T-cell (primary cell): ENCODE measurements at places on chromosomes 5 and 9. TPM values are rescaled to one million over a fixed set of nuclear protein-coding genes. Genes with fewer than 3 reads are reported as not detected.
A peak's percentile ranks its signal among the peaks of the same experiment; 100 is the strongest.

Gene GARIN3
- total RNA-seq, result not detected

Gene OTP
- total RNA-seq, result not detected

- no peaks in the 10 kb centered on the region for H3K36me3 ChIP-seq
- DNase-seq, result no peak
- no peak overlapping the region for H3K27ac ChIP-seq
- H3K4me3 ChIP-seq, result no peak overlapping the region
- H3K27me3 ChIP-seq, result no peaks in the 10 kb centered on the region
- H3K4me1 ChIP-seq, result no peaks in the 10 kb centered on the region
Measured at GRCh38 chr9:133778336-133779013, 40.3 kb upstream of the SARDH start.

Gene C9orf153
- not detected for total RNA-seq

DNA sequence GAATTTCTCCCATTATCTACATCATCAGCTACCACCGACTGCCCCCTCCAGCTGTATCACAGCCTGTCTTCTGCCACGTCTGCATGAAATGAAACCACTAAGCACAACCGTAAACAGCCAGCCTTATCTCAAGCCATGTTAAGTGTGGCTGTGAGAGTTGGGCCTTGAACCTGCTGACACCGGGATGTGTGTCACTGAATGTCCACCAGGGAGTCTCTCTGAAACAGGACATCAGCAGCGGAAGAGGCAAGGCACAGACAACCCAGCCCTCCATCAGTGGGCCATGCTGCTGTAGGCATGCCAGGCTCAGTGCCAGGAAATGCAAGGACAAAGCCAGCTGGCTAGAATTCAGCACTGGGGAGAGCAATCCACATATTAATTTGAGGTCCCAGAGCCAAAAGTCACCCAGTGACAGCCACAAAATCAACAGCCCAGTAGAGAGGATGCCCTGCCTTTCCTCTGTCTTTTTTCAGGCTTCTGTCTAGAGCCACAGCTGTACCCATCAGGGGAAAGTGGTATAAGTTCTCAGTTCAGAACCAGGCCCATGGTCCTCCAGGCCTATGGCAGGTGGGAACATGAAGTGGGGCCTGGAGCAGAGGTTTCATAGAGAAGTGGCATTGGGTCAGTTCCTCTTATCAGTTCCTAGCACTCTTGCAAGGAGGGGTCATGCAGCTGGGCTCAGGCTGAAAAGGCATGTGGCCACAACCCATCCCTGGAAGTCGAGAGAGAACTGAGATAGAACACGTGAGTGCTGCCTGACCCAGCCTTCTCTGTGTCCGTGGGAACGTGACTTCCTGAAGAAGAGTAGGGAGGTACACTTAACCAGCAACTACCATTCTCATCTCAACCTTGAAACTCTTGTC, 199.4 kb downstream of the ESM1 start:
- H3K36me3 ChIP-seq, result no peaks in the 10 kb centered on the region
- H3K4me3 ChIP-seq, result no peak overlapping the region
- H3K27ac ChIP-seq, result no peak overlapping the region
- no peak for DNase-seq
- H3K27me3 ChIP-seq, result no peaks in the 10 kb centered on the region

Gene ADAMTSL1
- total RNA-seq, result not detected

Gene BTNL8
- not detected for total RNA-seq

Gene UBAP2
- 37.3 TPM for total RNA-seq

DNA sequence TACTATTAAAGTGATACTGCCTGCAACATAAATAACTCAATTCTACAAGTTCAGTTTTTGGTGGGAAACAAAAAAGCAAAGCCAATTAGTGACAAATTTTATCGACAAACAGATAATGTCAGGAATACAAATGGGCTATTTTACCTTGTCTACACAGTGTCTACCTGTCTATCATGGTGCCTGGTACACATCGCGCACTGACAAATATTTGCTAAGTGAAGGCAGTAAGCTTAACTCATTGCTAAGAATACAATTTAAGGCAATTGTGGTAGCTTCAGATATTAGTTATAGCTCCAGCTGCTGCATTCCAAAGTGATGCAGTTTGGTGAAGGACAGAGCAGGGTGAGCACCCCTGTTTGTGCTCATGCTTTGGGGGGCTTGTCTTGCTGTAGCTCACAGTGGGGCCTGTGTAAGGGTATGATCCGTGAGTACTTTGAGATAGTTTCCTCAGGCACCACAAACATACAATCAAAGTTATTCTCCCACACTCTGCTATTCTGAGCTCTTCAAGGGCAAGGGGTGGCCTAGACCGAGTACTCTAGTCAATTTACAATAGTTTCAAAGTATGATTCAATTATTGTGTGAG, 24.7 kb downstream of the ELL2 start:
- H3K4me1 ChIP-seq, result no peaks in the 10 kb centered on the region
- no peak for DNase-seq
- H3K27me3 ChIP-seq, result no peaks in the 10 kb centered on the region
- no peak overlapping the region for H3K27ac ChIP-seq
- H3K36me3 ChIP-seq, result no peaks in the 10 kb centered on the region
- no peak overlapping the region for H3K4me3 ChIP-seq

Gene PDCD1LG2
- total RNA-seq, result 0.54 TPM

Gene FGD3
- total RNA-seq, result 201 TPM

Gene FLT4
- total RNA-seq, result 11.6 TPM

Gene BTNL9
- 0.95 TPM for total RNA-seq

Gene LARP1
- total RNA-seq, result 201 TPM

DNA sequence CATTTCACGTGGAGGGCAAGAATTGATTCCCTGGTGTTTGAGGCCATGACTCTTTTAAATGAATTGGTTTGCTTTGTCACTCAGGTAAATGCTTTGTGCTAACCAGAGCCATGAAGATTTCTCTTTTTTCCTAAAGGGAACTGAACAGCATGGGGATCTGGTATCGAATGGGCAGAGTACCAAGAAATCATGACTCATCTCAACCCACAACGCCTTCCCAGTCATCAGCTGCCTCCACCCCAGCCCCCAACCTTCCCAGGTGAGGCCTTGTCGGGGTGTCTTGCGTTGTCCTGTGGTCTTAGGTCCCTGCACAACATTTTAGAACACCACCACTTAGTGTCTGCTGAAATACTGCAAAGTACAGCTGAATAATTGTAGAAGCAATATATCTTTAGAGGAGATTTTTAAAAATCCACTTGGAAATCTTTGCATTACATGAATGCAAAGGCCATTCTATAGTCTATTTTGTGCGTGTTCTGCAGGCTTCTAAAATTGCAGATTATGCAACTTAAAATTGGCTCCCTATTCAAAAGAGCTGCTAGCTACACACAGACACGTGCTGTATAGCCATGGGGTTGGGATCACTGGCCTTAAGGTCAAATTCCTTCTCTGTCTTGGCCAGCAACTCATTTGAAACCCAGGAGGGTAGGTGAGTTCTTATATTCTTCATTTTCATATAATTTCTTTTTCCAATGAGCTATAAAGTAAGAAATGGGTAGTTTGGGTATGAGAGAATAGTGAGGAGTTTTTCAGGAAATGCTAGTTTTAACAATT, 69.0 kb downstream of the MVB12B start:
- no peaks in the 10 kb centered on the region for H3K27me3 ChIP-seq
- H3K27ac ChIP-seq, result peak overlapping the region; percentile 81
- H3K36me3 ChIP-seq, result peaks cover 8% of the 10 kb centered on the region
- H3K4me3 ChIP-seq, result no peak overlapping the region
- DNase-seq, result no peak
- peaks cover 3% of the 10 kb centered on the region for H3K4me1 ChIP-seq

DNA sequence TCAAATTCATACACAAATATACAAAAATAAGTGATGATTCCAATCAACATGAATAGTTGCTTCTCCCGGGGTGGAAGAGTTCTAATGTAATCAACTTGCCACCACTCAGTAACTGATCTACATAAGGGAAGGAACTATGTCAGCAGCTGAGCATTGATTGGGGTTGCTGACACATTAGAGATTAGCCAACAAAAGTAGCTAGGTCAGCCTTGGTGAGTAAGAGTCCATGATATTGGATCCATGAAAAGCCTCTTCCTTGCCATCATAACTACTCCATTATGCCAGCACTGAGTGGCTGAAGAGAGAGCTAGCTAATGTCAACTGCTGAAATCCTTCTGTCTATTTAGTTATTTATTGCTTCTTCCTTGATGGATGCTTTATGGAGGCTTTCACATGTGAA, 309.8 kb downstream of the NFIB start:
- no peaks in the 10 kb centered on the region for H3K4me1 ChIP-seq
- no peaks in the 10 kb centered on the region for H3K27me3 ChIP-seq
- DNase-seq, result no peak
- H3K27ac ChIP-seq, result no peak overlapping the region
- no peak overlapping the region for H3K4me3 ChIP-seq

GRCh38 chr5:178349075-178349511, 116.5 kb upstream of the PHYKPL start:
- H3K4me1 ChIP-seq, result no peaks in the 10 kb centered on the region
- no peak for DNase-seq
- no peaks in the 10 kb centered on the region for H3K36me3 ChIP-seq
- H3K4me3 ChIP-seq, result no peak overlapping the region

DNA sequence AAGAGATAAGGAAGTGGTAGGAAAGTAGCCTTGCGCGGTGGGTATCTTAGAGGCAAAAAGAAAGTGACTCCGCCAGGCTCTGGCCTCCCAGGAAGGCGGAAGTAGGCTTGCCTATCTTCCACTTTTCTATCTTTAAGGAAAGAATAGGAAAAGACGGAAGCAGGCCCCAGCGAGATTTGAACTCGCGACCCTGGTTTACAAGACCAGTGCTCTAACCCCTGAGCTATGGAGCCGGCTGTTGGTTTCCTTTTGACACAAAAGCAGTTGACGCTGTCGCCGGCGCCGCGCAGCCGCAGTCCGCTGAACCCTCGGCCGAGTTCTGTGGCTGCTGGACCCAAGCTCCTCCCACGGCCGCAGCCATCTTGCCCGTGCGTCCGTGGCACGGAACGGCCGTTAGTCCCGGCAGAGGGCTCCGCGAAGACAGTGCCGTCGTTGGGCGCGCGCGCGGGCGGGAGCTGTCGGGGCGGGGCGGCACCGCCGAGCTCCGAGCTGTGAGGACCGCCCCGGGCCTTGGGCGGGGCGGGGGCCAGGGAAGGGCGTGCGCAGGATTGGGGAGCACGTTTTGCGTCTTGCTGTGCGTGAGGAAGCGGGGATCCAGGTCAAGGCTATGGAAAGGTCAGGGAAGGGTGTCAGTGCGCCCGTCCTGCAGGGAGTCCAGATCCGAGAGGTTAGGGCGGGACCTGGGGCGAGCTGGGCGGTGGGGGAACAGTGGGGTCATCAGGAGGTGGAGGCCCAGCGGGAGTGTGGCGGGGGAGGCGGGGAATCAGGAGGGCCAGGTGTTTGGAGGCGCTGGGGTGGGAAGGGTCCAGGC, 13.3 kb downstream of the TRIM7 start:
- peak; percentile 93 for DNase-seq
- H3K4me1 ChIP-seq, result peaks cover 42% of the 10 kb centered on the region
- H3K36me3 ChIP-seq, result no peaks in the 10 kb centered on the region
- H3K4me3 ChIP-seq, result peak overlapping the region; percentile 99
- H3K27ac ChIP-seq, result peak overlapping the region; percentile 69

Gene OSTF1
- total RNA-seq, result 73.9 TPM

Gene SLC12A7
- 33.7 TPM for total RNA-seq

- no peaks in the 10 kb centered on the region for H3K36me3 ChIP-seq
- no peaks in the 10 kb centered on the region for H3K4me1 ChIP-seq
- H3K27me3 ChIP-seq, result peaks cover 4% of the 10 kb centered on the region
- H3K27ac ChIP-seq, result no peak overlapping the region
- no peak for DNase-seq
Measured at GRCh38 chr9:38023661-38024035, 45.4 kb downstream of the SHB start.

- H3K4me3 ChIP-seq, result no peak overlapping the region
- no peak for DNase-seq
- H3K27ac ChIP-seq, result no peak overlapping the region
- no peaks in the 10 kb centered on the region for H3K36me3 ChIP-seq
- H3K4me1 ChIP-seq, result no peaks in the 10 kb centered on the region
- no peaks in the 10 kb centered on the region for H3K27me3 ChIP-seq
Measured at GRCh38 chr5:95178046-95178651, 106.7 kb downstream of the MCTP1 start.

DNA sequence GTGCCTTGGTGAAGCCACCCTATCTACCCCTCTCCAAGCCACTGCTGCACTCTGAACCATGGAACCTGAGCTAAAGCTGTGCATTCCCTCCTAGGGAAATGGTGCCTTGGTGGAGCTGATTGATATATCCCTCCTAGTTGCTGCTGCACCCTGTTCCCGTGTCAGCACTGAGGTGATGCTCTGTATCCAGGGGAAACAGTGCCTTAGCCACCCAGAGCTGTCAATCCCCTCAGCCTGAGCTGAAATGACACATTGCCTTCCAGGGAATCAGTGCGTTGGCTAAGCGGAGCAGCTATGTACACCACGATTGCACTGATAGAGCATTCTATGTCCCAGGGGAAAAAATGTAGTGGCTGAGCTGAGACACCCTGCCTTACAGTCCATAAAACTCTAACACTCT, 257.0 kb downstream of the TMEM232 start:
- no peaks in the 10 kb centered on the region for H3K4me1 ChIP-seq
- no peaks in the 10 kb centered on the region for H3K27me3 ChIP-seq
- no peak for DNase-seq
- no peak overlapping the region for H3K27ac ChIP-seq
- no peak overlapping the region for H3K4me3 ChIP-seq

- H3K27ac ChIP-seq, result no peak overlapping the region
- no peaks in the 10 kb centered on the region for H3K36me3 ChIP-seq
- no peaks in the 10 kb centered on the region for H3K27me3 ChIP-seq
- no peak overlapping the region for H3K4me3 ChIP-seq
Measured at GRCh38 chr9:81224166-81225081, 464.9 kb downstream of the TLE1 start.

Gene PCDHB6
- not detected for total RNA-seq

Gene CTXN3
- total RNA-seq, result not detected

Gene STPG3
- not detected for total RNA-seq

DNA sequence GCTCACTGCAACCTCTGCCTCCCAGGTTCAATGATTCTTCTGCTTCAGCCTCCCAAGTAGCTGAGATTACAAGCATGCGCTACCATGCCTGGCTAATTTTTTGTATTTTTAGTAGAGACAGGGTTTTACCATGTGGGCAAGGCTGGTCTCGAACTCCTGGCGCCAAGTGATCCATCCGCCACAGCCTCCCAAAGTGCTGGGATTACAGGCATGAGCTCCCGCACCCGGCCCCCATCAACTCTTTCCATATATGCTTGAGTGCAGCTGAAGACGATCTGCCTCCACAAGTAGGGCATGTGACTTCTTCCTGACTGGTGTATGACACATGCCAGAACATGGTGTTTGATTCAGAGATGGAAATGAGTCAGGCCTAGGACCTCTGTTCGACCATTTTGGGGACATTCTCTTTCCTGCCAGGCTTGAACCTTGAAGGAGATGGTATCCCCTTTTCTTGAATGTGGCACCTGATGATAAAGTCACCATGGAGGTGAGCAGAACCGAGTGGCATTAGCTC, 7.5 kb upstream of the CNOT6 start:
- H3K4me3 ChIP-seq, result no peak overlapping the region
- no peaks in the 10 kb centered on the region for H3K27me3 ChIP-seq
- H3K4me1 ChIP-seq, result no peaks in the 10 kb centered on the region
- DNase-seq, result no peak
